ENCODE measurements at places on chromosomes 13 and 19.

DNA sequence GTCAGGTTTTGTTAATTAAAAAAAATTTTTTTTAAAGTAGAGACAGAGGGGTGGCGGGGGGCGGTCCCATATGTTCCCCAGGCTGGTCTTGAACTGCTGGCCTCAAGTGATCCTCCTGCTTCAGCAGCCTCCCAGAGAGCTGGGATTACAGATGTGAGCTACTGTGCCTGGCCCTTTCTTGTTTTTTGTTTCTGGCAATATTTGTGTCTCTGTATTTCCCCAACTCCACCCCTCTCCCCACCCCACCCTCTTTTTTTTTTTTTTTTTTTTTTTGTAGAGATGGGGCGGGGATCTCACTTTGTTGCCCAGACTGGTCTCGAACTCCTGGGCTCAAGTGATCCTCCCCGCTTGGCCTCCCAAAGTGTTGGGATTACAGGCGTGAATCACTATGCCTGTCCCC is 600 bp upstream of the CAPN12 start:
- DNase-seq = no peak

DNA sequence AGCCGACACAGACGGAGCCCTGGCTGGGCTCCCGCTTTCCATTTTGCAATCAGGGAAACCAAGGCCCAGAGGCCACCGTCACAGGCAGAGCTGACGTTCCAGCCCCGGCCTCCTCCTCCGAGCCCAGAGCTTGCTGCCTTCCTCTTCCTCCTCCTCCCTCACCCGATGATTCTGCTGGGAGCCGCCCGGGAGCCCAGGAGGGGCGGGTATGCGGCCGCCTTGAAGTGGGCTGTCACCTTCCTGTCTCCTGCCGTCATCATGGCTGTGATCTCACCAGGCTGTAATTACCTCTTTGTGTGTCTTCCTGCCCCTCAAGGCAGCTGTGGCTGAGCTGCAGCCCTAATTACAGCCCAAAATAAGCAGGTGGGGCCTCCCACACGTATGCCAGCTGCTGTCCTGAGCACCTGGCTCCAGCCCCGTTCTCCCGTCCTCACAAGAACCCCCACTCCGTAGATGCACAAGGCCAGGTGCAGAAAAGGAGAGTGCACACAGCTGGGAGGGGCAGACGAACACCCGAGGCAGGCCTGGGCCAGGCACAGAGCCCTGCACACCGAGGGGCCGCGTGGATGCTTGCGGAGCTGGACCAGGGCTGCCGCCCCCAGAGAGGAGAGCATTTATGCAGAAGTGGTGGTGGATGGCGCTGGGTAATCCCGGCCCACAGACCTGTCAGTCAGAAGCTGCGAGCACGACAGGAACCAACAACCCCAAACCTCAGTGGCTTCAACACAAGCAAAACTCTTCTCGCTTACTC is 4.0 kb downstream of the TPGS1 start:
- peak; percentile 66 for DNase-seq

DNA sequence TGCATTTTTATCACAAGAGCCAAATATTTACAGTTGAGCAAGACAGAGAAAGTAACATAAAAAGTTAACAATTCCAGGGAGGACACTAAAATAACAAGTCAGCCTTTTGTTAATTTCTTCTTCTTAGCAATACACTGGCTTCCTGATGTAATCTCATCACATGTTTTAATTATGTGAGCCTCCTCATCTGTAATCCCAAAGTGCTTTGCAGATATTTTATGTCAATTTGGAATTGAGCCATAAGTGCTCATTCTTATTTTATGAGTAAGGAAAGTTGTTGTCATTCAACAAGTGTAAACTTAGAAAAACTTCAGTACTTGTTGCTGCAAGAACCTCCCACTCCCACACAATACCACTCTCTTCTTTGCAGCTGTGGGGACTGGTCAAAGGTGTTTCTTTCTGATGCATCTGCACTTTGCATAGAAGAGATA is 223.6 kb downstream of the GPC6 start:
- DNase-seq = no peak

GRCh38 chr13:81487151-81487550 is 1146.2 kb upstream of the SPRY2 start:
- DNase-seq = no peak

GRCh38 chr13:27918041-27918917 is 1.5 kb upstream of the PDX1 start:
- DNase-seq = no peak

DNA sequence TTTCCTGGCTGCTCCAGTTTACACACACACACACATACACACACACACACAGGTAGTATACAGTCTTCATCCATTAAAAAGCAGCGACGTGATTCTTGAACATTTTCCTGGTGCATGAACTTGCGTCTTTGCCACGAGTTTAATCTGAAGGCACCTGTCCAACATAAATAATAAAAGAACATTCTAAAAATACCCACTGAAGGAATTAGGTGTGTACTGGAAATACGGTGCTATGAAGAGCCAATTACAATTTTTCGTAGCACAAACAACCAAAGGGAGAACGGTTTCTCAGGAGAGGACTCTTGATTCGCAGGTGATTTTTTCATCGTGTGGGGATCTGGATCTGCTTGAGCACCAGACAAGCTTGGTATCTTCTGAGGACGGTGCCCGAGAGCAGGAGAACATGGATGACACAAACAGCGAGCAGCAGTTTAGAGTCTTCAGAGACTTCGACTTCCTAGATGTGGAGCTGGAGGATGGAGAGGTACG is 61.2 kb downstream of the ZAR1L start:
- no peak for DNase-seq

DNA sequence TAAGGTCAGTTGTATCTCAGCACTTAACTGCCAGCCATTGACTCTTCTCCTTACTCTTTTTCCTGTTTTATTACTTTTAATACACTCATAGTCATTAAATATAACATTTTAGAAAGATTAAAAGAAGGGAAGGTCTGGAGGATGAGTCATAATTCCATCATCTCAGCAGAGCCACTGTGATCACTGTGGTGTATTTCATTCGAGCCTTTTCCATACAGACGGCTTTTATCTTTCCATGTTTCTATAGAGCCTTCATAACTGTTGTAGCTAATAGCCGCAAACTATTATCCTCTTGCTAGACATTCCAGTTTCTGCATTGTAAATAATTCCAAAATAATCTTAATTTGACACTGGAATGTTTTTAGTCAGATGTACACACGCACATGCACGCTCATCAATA is 4.7 kb upstream of the FLT1 start:
- no peak for DNase-seq

- no peak for DNase-seq
These were observed 698.2 kb downstream of the PCDH17 start for GRCh38 chr13:58329746-58330145.

DNA sequence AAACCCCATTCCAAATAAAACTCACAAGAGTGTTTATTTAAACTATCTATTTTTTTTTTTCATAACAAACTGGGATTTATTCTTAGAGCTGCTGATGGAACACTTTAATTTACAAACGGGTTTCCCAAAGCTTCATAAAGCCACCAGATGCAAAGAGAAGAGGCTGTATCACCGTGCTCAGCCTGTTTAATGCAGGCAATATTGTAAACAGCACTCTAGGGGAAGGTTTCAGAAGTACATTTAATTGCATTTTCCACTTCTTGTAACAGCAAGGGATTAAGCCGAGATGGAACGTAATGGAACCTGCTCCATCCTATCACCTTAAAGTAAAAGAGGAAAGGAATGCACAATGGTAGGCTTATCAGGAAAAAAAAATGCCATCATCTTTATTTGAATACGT is 550.6 kb upstream of the ARGLU1 start:
- DNase-seq = no peak

DNA sequence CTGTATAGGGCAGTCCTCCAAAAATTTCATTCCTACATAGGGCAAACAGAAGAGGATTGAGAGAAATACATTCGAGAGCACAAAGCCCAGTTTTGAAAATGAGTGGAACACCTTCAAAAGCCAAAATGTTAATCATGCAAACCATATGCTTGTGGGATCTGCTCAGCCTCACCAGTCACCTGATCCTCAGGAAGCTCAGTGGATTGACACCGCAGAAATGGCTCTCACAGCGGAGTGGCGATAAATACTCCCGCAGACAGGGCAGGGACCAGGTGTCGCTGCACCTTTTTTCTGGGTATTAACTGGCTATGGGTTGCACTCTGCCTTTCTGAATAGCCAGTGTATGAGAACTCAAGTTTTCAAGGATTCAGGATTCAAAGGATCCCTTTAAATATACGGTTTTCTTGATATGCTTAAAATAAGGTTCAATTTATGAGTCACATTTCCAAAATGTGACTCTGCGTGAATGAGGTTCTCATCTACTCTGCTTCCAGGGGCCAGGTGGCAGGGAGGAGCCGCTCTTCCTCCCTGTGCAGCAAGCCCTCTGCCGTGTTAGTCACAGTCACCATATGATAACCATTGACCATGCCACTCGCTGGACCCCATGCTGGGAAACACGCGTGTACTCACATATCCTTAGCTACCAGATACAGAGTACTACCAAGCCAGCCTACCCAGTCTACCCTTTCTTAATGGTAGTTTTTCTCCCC is 18.3 kb upstream of the DHRS12 start:
- DNase-seq = no peak

DNA sequence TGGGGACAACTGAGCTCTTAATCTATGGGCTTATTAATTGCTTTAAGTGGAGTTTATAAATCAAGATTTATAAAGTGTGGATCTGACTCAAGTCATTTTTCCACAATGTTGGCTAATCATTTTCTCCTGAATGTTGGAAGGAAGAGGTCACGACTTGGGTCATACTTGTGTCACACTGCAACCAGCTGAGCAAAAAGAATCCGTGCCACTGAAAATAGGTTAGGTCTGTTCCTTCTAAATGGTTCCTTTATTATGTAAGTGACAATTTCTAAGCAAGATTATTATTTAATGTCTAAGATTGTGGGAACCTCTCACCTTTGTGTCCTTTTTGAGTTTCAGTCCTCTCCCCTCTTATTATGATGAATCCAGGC is 178.6 kb downstream of the SHISA2 start:
- no peak for DNase-seq

- DNase-seq = peak; percentile 32
These were observed 191.1 kb upstream of the GPR12 start for GRCh38 chr13:26951581-26952177.

DNA sequence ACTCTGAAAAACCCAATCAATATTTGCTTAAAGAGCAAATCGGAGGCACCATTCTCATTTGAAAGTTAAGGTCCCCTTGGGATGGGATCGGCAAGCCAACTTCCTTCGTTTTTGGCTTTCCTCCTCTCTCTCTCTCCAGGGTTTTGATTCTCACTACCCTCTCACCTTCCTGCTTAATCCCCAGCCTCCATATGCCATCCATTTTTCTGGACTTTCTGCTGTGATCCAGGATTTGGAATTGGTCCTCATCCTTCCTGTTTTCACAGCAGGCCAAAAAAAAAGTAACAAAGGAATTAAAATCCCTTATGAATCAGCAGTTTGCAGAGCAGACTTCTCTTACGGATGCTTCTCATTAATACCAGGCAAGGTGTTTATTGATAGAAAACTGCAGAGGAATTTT is 283.1 kb upstream of the TMTC4 start:
- DNase-seq = no peak

GRCh38 chr13:102913914-102914313 is 68.1 kb downstream of the ERCC5 start:
- DNase-seq = no peak

GRCh38 chr13:67977066-67977465 is 746.9 kb upstream of the PCDH9 start:
- DNase-seq = no peak

DNA sequence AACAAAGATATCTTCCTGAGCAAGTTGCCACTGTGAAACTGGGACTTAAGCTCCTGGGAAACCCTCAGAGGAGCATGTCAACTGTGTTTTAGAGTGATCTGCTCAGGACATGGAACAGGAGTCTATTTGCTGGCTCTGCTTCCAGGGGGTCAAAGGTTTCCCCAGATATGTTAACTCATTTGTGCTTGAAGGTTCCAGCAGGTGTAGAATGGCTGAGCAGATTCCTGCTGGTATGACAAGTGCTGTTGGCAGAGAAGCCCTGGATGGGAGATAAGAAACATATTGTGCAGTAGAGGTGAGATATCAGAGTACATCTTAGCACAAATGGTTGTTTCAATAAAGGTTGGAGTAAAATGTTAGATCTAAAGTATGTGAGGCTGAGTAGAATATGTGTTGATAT is 282.7 kb upstream of the DACH1 start:
- DNase-seq = no peak

GRCh38 chr13:43391036-43391435 is 367.6 kb downstream of the DNAJC15 start:
- DNase-seq = peak; percentile 54

DNA sequence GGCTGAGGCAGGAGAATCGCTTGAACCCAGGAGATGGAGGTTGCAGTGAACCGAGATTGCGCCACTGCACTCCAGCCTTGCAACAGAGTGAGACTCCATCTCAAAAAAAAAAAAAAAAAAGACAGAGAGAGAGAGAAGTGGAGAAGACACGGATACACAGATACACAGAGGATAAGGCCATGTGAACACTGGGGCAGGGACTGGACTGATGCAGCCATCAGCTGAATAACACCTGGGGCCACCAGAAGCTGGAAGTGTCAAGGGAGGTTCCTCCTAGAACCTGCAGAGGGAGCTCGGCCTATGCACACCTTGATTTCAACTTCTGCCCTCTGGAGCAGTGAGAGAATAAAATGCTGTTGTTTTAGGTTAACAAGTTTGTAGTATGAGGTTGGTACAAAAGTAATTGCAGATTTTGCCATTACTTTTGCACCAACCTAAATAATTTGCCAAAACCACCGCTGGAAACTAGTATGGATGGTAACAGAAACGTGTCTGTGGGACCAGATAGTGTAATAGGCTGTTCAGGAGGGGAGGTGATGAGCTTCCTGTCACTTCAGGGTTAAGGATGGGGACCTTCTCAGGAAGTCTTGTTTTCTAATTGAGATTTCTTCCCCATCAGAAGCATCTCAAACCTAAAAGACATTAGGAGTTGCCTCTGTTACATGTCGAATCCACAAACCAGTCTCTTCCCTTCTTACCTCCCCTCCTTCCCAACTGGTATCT is 36.4 kb upstream of the IGSF23 start:
- DNase-seq = no peak

GRCh38 chr13:32791545-32792172 is 205.4 kb downstream of the PDS5B start:
- no peak for DNase-seq

GRCh38 chr13:46717275-46717674 is 79.7 kb downstream of the ESD start:
- no peak for DNase-seq

DNA sequence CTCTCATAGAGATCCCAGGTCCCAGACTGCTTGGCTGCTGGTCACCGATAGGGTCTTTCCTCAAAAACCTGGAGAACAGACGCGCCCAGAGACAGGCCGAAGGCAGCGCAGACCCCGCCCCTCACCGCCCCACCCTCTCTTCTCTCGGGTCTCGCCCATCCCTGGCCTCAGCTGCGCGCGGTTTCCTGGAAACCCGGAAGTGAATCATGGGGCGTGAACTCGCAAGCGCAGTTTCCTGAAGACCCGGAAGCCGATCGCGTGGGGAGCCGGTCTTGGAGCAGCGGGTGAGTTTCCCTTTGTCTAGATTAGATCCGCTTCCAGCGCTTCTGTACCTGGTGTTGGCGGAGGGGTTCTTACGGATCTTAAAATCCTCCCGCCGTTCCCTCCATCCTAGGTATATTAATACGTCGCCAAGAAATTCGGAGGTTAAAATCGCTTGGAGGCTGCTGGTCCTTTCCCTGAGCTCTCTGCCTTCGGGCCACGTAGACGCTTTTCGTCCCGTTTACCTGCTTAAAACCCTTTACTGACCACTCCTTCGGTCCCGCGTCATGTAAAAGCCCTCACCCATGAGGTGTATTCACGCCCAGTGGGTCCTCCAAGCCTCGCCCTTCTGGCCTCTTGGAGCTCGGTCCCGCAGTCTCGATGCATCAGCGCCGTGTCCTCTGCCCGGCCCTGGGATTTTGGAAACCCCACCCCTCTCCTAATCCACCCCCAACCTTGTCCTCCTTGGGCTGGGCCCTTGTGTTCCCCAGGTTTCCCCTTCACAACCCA is at the start of gene ZNF578:
TSS of gene ZNF578 (plus strand) at position 230 of the 771 bp plus-strand sequence. CDS start 48,293 bp downstream, outside the sequence.
- no peak for DNase-seq
